ENCODE measurements at places on chromosomes 4 and X.

DNA sequence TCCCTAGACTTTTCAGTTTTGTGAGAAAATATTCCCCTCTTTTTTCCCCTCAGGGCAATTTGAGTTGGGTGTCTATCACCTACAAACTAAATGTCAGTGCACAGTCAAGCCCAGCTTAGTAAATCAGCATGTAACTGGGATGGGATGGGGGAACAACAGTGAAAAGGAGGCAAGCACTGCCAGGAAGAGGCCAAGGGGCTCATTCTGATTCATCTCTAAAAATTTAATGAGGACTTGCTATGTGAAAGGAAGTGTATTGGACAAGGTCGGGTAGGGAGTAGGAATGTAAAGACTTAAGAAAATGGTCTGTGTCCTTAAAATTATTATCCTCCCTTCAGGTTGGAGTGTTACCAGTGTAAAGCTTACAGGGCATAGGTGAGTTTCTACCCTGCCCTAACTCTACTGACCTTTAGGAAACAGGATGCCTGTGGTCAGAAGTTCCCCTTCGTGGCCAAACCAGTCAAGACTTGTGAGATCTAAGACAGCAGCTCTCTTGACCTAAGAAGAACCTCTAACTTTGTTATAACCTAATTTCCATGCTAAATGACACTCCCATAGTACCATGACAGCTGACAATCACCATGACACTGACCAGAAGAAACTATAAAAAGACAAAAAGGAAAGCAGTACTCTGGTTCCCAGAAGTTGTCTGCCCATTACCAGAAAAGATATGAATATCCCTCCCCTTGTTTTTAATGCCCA is 194.4 kb upstream of the LDB2 start:
- no peak for DNase-seq

- DNase-seq, result no peak
Observed at GRCh38 chr4:44660396-44660795, 9.0 kb upstream of the YIPF7 start.

DNA sequence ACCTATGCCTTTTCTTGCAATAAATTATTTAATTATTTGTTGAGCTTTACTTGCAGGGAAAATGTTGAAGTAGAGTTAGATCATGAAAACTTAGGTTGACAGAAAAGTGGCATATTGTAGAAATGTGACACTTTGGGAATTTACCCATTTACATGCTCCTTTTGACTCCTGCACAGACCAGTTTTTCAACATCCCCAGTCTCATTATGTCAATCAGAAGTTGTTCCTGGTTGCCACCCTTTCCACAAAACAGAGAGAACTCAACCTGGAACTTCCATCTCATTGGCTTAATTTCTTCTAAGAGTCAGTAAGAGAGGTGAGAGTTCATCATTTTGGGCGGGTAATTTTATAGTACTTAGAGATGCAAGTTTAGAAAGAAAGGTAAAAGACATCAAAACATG is 284.6 kb upstream of the ANKRD50 start:
- DNase-seq, result no peak

GRCh38 chr4:82712561-82712960 is 86.0 kb downstream of the SCD5 start:
- DNase-seq, result no peak

DNA sequence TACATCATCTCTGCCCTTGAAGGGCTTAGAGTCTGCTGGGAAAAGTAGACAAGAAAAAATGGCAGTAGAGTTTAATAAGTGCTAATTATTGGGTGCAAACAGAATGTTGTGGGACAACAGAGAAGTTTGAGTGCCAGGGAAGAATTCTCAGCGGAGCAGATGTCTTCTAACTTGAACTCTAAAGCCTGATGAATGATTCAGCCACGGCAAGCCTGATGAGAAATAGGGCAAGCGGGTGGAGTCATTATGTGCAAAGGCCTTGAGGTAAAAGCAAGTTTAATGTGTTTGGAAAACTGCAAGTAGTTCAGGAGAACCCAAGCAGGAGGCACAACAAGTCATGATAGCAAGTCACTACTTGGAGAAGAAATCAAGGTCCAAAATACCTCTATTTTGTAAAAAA is 37.5 kb downstream of the GC start:
- no peak for DNase-seq

DNA sequence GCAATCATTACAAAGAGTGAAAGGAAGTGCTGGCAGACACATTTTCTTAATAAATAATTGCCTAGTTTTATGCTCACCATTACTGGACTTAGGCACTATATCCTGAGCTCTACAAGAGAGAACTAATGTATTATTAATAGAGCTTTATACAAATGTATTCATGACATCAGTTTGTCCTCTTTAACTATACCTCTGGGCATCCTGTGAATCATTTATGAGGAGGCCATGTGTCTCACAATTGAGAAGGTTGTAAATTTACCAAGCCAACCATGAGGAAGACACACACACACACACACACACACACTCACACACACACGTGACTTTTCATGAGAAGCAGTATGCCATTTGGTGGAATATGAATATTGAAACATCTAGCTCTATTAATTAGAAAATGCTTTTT is 728.2 kb downstream of the ARAP2 start:
- DNase-seq, result no peak

- no peak for DNase-seq
Observed at GRCh38 chrX:53442322-53442631, 8.1 kb upstream of the HSD17B10 start.

- DNase-seq, result no peak
Observed at GRCh38 chr4:8837181-8837841, 34.3 kb downstream of the HMX1 start.

- DNase-seq, result no peak
Observed at GRCh38 chr4:71230271-71231128, 108.3 kb upstream of the SLC4A4 start.

DNA sequence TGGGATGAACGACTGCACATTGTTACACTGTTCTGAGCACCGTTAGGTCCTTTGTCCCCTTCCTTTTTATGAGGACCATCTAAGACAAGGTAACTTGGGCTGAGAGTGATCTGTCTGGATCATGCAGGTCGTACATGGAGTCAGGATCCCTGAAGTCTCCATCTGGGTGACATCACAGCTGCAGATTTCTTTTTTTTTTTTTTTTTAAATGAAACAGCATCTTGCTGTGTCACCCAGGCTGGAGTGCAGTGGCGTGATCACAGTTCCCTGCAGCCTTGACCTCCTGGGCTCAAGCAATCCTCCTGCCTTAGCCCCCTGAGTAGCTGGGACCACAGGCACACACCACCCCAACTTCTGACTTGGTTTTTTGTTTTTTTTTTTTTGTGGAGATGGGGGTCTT is 16.5 kb downstream of the SHROOM2 start:
- no peak for DNase-seq

DNA sequence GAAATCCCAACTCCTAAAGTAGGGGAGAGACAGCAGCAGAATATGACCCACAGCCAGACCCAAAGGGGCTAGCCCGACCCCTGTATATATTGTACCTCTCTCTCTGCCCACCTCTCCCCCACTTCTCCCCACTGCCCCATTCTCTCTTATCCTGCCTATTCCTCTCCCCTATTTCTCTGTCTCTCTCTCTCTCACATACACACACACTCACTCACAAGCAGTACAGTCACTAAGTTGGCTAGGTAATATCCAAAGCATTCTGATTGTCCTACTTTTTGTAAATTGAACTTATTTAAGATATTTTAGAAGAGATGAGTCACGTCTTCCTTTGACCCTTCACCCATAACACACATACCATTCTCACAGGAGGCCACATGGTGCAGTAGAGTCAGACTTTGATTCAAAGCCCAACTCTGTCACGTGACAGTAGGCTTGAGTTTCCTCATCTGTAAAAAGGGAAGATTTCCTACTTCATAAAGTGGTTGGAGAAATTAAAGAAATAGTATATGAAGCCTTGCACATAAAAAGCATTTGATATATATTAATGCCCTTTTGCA is 29.5 kb downstream of the SRPX2 start:
- DNase-seq, result no peak

GRCh38 chrX:119325456-119325855 is 73.7 kb upstream of the SLC25A43 start:
- DNase-seq, result no peak

DNA sequence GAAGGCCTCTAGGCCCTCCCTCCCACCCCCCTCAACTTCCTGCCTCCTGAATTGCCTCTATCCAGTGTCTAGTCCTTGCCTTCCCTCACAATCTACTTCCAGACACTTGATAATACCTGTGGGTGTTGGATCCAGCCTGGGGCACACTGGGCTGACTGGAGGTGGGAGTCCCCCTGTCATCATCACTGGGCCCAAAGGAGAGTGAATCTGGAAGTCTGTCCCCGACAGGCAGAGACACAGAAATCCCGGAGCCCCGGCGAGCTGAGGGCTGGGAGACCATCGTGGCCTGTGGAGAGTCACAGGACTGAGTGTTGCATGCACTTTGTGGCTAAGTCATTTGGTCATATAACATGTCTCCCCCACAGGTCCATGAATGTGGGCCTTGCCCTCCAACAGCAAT is 8.4 kb upstream of the SYP start:
- no peak for DNase-seq

DNA sequence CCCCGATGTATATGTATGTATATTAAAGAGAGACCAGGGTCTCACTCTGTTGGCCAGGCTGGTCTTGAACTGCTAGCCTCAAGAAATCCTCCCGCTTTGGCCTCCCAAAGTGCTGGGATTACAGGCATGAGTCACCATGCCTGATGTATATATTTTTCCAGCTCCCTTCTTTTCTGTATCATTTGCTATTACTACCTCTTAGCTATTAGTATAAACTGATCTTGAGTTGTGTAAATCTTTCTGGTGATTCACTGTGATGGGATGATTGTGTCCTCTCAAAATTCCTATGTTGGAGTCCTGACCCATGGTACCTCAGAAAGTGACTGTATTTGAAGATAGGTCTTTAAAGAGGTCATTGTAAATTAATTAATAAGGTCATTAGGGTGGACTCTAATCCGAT is 53.1 kb downstream of the HPRT1 start:
- DNase-seq, result no peak

DNA sequence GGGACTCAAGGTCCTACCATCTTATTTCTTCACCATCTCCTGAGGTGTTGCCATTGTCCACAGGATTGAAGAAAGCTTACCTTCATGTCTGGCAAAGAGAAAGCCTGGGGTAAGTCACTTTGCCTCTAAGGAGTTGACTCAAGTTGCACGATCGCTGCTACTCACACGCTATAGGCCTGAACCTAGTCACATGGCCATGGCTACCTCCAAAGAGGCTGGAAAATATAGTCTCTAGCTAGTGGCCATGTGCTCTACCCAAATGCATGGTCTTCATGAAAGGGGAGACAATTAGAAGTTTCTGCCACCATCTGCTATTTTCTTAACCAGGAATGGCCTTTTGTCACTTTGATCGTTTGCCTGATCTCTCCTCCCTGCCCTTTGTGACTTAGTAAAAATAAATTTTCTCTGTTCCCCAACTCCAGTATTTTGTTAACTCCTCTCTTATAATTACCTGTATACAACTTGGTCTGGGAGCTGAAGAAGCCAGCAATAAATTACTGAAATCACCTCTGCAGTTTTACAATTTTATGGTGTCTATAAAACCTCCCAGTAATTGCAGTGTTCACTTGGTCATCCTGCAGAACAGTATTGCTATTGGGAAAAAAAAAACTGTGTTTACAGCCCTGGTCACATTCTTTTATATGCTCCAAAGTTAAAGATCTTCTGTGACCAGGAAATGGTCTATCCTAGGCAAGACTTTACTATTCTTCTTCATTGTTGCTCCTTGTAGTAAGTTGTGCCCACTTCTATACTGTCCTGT is 126.7 kb upstream of the TSPAN5 start:
- DNase-seq, result no peak

DNA sequence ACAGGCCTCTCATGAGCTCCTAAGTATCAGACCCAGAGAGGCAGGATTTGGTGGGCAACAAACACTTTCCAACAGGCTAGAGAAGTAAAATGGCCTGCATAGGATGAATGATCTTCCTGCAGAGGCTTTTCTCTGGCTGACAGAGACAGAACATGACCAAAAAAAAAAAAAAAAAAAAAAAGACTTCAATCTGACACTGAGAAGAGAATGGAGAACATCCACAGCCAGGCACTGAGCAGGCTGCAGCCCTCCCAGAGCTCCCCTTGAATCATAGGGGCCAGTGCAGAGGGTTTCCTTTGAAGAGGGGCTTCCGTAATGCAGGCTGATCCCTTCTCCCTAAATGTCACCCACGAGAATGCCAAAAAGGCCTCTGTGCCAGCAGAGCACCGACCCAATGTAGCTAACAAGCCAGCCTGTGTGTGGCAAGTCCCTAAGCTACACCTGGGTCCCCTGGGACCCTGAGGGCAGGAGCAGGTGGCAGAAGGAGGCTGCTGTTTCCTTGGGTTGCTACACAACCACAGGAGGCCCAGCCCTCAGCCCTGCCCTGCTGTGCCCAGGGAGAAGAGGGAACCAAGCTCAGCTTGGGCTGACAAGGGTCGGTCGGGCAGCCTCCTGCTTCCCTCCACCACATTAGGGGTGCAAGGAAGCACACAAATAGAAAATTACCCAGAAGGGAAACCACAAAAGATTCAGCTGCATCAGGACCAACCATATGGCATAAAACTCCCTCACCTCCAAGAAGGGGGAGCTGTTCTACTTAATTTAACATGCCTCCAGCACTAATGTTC is 55.6 kb downstream of the MAP7D2 start:
- DNase-seq, result no peak

DNA sequence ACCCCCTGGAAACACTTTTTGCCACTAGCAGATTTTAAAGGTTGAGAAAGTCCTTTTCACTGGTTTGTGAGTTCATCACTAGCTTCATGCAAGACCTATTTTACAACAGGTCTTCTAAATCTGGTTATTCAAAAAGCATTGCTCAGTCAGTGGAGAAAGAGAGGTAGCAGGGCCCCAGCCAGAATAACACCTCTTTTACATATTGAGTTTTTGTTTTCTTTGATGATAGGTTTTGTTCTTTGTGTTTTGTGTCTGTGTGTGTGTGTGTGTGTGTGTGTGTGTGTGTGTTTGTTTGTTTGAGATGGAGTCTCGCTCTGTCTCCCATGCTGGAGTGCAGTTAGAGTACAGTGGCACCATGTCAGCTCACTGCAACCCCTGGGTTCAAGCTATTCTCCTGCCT is 2.7 kb upstream of the VEGFC start:
- DNase-seq, result no peak

GRCh38 chr4:12360391-12360790 is 931.7 kb upstream of the HS3ST1 start:
- no peak for DNase-seq

- no peak for DNase-seq
Observed at GRCh38 chr4:4418676-4419390, 31.9 kb downstream of the NSG1 start.

- no peak for DNase-seq
Observed at GRCh38 chrX:71450433-71451106, 82.3 kb upstream of the OGT start.

GRCh38 chrX:809081-809480 is 178.5 kb downstream of the SHOX start:
- DNase-seq, result no peak

GRCh38 chr4:39166177-39166576 is 16.2 kb upstream of the WDR19 start:
- no peak for DNase-seq

- peak; percentile 42 for DNase-seq
Observed at GRCh38 chr4:38785901-38786402, 3.2 kb upstream of the TLR10 start.
